ENCODE measurements at places on chromosomes 13 and 19.

GRCh38 chr19:35713904-35714495 is 3.8 kb upstream of the KMT2B start:
- no peak for DNase-seq

GRCh38 chr19:10593820-10594637 is 6.9 kb upstream of the AP1M2 start:
- DNase-seq, result no peak

GRCh38 chr13:28564030-28564429 is 69.1 kb upstream of the FLT1 start:
- DNase-seq, result no peak

GRCh38 chr19:9934132-9934950 is 2.0 kb downstream of the OLFM2 start:
- peak; percentile 63 for DNase-seq

DNA sequence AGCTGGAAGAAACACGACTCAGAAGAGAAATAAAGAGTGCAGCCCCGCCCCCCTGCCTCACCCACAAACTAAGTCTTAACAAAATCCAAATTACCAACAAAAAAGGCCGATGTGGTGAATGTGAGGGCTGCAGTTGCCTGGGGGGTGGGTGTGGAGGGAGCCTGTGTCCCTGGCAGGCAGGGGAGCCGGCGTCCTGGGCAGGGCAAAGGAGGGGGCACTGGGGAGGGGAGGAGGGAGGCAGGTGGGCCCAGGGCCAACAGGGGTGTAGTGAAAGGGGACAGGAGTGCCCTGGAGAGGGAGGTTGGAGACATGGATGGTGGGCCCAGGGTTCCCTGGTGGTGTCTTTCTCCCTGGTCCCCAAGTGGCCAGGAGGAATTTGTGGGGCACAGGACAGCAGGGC is 4.0 kb downstream of the IRGC start:
- no peak for DNase-seq

DNA sequence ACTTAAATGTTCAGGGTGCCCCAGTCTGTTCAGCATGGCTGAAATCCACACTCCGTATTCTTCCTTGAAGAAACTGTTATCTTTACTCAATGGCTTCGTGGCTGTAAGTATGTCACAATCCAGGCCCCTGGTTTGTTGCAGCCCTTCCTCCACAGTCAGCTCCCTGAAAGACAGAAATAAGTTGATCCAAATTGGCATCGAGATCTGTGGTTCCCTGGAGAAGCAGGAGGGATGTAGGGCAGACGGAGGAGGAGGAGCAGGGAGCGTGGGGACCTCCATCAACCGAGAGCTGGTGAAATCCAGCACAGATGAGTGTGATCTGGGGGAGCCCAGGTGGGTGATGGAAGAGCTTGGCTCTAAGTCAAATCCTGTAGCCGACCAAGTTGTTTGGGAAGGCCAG is 304 bp downstream of the TSPAN16 start:
- no peak for DNase-seq

DNA sequence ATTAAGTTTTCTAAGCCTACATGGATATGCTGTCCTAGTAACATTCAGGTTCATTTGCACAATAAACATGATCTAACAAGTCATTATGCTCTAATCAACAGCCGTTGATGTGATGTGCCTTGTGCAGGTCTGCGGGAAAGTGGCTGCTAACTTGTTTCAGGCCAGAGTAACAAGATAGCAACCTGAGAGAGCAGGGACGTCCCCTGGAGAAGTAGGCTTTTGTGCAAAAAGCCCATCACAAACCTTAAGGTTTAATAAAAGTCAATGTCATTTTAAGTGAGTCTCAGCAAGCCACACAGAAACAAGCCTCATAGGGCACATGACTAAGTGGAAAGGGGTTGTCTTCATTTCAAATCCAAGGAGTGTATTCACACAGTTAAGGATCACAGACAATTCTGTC is 17.6 kb downstream of the FOXO1 start:
- no peak for DNase-seq

DNA sequence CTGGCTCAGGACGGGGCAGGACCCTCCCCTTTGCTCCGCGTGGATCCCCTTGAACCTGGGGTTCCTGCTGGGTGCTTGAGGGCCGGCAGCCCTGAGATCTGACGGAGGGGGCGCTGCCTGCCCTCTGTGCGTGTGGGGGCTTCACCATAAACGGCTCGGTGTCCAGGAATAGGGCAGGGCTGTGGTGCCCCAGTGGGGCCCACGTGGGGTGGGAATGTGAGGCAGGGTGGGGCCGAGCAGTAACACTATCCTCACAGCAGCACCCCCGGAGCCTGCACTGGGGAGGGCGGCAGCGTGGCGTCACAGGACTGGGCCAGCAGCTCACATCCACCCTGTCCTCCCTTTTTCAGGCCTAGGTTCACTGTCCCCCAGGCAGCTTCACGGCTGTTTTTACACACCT is 38.0 kb downstream of the GAS6 start:
- DNase-seq, result no peak

GRCh38 chr19:9789066-9789465 is 20.5 kb upstream of the ZNF846 start:
- DNase-seq, result no peak

- DNase-seq, result no peak
These were observed 11.0 kb downstream of the TSHZ3 start for GRCh38 chr19:31338069-31338776.

DNA sequence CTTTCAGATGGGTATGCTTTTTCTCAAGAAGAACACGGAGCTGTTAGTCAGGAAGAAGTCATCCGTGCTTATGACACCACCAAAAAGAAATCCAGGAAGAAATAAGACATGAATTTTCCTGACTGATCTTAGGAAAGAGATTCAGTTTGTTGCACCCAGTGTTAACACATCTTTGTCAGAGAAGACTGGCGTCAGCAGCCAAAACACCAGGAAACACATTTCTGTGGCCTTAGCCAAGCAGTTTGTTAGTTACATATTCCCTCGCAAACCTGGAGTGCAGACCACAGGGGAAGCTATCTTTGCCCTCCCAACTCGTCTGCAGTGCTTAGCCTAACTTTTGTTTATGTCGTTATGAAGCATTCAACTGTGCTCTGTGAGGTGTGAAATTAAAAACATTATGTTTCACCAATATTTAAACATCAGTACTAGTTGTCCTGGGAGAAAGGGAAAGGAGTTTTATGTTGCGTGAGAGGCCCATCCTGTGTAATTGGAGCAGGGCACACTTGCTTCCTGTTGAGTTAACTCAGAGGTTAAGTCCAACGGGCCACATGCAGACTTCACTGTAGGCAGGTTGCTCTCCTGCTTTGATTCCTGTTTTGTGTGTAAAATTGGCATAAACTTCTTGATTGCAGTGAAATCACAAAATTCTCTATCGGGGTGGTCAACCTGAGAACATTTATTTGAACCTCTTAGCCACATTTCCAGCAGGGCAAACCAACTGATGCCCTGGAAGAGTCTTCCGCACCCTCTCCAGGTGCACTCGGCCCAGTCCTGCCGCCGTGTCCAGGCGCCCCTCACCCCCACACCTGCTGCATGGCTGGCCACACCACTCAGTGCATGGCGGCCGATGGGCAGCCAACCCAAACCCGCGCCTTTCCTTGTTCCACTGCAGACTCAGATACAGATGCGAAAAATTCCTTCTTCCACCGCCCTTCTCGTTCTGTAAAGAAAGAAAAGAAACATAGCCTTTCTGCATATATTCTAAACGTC is 31.6 kb downstream of the SHISA2 start:
- DNase-seq, result no peak

DNA sequence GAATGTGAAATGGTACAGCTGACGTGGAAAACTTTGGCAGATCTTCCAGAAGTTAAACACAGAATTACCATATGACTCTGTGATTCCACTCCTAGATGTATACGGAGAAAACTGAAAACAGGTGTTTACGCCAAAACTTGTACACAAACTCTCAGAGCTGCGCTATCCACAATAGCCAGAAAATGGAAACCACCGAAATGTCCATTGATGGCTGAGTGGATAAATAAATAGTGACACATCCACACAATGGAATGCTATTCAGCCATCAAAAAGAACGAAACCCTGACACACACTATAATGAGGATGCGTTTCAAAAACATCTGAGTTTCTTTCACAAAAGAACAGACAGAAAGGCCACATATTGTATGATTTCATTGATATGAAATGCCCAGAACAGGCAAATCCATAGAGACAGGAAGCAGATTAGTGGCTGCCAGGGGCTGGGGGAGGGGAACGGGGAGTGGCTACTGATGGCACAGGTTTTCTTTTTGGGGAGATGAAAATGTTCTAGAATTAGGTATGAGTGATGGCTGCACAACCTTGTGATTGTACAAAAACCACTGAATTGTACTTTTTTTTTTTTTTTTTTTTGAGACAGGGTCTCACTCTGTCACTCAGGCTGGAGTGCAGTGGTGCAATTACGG is 33.0 kb downstream of the IL12RB1 start:
- no peak for DNase-seq

- DNase-seq, result no peak
These were observed 18.4 kb downstream of the NFIX start for GRCh38 chr19:13013649-13014048.

DNA sequence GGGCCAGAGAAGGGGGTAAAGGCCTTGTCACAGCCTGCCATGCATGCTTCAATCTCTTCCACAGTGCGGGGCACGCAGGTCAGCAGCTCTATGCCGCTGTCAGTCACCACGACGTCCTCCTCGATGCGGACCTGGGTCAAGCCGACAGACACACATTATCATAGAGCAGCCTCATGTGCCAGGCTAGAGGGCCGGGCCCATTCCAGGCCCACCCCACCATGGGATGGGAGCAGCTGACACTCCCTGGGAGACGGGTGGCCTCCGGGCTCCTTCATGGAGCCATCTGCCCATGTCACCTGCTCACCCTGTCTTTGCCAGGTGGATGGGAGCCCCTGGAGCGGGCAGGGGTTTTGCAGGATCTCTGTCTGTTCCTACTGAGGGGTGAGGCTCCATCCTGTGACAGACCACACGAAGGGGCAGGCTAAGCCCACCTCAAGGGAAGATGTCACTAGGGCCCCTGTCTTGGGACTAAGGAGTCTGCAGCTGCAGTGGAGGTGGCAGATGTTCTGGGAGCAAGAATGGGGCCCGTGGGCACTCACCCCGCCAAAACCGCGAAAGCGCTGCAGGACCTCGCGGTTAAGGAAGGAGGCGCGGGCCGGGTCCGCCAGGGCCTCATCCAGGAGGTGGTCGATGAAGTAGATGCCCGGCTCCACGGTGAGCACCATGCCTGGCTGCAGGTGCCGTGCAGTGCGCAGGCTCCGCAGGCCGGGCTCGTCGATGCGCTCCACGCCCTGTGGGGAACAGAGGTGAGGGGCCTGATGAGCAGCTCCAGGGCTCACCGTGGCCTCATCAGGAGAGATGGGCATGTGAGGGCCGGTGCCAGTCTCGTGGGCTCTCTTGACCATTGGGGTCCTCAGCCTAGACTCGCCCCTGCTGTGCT is 14.1 kb downstream of the CEBPG start:
- no peak for DNase-seq

GRCh38 chr19:2308114-2308556 is at the start of gene LINGO3:
TSS of gene LINGO3 (minus strand) at chr19:2308154. CDS start at chr19:2291776, 16,378 bp downstream.
- no peak for DNase-seq

- peak; percentile 91 for DNase-seq
These were observed 350 bp upstream of the USP12 start for GRCh38 chr13:27171827-27172494.

GRCh38 chr13:20258963-20259288 is 26.8 kb upstream of the GJB6 start:
- DNase-seq, result no peak

GRCh38 chr19:6429419-6430221 is 3.9 kb downstream of the SLC25A41 start:
- DNase-seq, result no peak

DNA sequence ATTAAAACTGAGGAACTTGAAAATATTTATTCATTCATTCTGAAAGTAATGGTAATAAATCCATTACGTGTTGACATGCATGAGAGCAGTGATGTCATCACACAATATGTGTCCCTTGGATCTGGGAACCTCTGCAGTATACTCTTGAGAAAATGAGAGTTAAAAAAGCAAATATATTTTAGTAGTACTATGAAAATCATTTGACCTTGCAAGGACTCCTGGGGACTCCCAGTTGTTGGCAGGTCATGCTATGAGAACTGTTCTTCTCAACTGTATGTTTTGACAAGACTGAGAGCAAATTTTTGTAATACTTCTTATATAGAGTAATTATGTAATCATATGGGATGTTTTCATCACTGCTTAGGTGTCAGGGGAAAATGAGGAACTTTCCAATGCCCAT is 249.4 kb downstream of the PCCA start:
- no peak for DNase-seq

GRCh38 chr19:56295531-56296455 is 18.8 kb downstream of the ZSCAN5A start:
- DNase-seq, result no peak

- DNase-seq, result no peak
These were observed 20.7 kb downstream of the AKT2 start for GRCh38 chr19:40264314-40265054.

- DNase-seq, result no peak
These were observed 1.1 kb downstream of the PPP5C start for GRCh38 chr19:46347985-46348384.

- no peak for DNase-seq
These were observed 595 bp upstream of the GPR183 start for GRCh38 chr13:99307648-99308339.

DNA sequence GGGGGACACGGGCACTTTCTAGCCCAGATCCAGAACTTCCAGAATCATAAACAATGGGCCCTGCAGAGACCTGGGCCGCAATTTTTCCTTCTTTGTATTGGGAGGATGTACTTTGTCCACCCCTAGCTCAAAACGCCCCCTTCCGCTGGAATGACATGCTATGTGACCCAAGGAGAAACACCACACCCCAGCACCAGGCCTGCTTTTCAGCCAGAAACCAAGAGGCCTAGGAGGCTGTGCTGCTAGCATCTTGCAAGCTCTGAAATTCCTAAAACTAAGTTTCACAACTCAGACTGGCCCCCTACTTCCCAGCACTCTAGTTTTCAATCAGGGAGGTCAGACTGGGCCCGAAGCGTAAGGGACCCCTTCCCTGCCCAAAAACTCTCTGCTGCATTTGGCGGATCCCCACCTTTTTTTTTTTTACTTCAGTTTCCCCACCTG is 538 bp downstream of the LSM4 start:
- DNase-seq, result no peak

DNA sequence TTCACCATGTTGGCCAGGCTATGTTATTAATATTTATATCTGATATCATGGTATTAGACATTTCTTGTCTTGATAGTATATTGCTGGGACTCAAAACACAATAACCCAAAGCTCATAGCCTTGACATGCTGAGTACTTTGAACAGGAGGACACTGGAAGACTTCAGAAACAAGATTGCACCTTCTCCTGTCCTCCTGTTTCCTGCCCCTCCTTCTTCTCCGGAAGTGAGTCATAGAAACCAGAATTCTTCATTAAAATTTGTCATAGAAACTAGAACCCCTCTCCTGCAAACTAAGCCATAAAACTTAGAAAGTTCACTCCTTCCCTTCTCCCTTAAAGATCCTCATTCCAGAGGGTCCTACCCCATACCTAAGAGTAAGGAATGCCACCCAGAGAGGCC is 400.2 kb downstream of the SLITRK5 start:
- no peak for DNase-seq

- no peak for DNase-seq
These were observed 661 bp upstream of the MIR17HG start for GRCh38 chr13:91346850-91347201.
